ENCODE measurements at places on chromosomes 1 and 21.

- peak; percentile 92 for DNase-seq
These were observed 41.8 kb downstream of the ZNF281 start for GRCh38 chr1:200367841-200368534.

- no peak for DNase-seq
These were observed 316.9 kb downstream of the CTH start for GRCh38 chr1:70727886-70728489.

- no peak for DNase-seq
These were observed 393.1 kb downstream of the BRINP3 start for GRCh38 chr1:190084552-190084951.

DNA sequence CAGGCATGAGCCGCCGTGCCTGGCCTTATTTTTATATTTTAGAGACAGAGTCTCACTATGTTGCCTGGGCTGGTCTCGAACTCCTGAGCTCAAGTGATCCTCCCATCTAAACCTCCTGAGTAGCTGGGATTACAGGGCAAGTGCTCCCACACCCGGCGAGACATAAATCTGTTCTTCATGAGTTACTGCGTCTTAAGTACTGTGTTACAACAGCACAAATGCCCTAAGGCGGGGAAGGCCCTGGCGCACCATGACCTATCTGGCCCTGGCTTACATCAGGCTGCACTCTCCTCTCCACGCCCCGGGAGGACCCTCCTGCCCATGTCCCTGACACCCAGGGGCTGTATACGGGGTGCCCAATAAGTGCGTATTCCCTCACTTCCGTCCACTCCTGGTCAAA, 4.3 kb downstream of the GPR153 start:
- no peak for DNase-seq

GRCh38 chr1:34418166-34418565, 241.5 kb downstream of the C1orf94 start:
- no peak for DNase-seq

DNA sequence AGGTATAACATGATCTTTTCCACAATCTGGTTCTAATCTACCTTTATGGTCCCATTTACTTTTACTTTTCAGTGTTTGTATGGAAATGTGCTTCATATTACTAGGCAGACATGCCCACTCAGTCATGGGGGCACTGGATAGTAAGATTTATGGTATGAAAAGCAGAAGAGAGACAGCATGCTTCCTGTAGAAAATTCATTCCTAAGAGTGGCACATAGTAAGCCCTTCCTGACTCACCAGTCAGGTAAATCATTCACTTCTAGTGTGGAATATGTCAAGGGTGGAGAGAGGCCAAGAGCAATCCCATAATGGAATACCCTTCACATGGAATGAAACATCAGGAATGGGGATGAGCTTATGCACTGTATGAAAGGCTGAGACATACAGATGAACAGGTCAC, 49.5 kb upstream of the BCL10 start:
- no peak for DNase-seq

DNA sequence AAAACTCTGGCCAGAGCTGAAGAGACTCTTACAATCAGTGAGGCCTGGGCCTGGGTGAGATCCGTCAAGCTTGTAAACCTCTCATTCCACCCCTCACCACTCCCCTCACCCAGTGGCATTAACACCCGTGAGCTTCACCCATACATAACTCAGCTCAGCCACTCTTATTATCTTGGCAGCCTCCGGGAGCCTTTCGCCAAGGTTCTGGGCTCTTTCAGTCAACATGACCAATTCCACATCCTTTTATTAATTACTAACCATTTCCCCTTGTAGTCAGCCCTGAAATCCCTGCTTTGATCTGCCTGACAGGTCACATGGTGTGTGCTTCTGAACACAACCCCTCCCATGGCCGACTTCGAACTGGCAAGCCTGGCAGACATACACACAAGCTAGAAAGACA, 134.8 kb downstream of the SETD4 start:
- no peak for DNase-seq

- peak; percentile 50 for DNase-seq
These were observed 801 bp downstream of the MX1 start for GRCh38 chr21:41426676-41427404.

DNA sequence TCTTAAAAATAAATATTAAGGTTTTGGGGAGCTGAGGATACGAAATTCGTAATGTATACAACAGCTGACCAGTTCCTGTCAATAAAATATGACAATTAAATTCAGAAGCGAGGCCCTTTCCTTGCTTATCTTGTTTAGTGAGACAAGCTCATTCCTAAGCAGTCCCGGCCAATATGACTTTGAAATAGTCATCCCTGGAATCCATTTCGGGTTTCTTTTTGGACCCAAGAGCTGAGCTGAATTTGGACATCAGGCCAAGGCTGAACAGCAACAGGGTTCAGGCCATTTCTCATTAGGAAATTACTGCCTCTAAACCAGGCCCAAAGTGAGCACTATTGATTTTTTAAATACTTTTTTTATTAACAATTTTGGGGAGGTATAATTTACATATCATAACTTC, 17.3 kb upstream of the FMN2 start:
- no peak for DNase-seq
